ENCODE measurements at places on chromosomes 13 and 19.

DNA sequence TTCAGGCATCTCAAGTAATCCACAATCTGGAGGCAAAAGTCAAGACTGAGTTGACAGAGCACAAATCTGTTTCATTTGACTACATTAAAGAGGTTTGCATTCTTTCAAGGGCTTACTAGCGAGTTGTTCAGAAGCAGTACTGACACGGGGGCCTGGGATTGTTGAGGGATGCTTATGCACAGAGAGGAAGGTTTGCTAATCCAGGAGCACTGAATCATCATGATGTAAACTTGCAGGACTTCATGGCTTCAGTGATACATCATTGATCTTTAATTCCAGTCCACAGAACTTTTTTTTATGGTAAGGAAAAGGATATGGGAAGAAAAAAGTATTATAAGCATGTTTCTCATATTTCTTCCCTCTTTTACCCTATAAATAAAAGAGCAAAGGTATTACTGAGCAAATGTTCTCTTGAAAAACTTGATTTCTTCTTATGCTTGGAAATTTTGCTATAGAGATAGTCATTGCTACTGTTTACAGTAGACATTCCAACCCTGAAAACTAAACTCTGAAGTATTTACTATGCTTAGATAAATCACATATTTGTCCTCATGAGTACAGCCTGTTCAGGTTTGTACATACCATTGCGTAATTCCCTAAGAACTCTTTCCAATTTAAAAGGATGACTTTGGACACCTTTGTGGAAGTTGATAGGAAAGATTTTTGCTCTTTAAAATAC lies 65.8 kb upstream of the KPNA3 start:
- no peak overlapping the region for H3K4me3 ChIP-seq
- H3K27me3 ChIP-seq: no peaks in the 10 kb centered on the region
- H3K27ac ChIP-seq: no peak overlapping the region
- H3K4me1 ChIP-seq: peaks cover 2% of the 10 kb centered on the region

GRCh38 chr13:105915146-105915850 lies 620.2 kb downstream of the EFNB2 start:
- no peak overlapping the region for H3K27ac ChIP-seq
- no peaks in the 10 kb centered on the region for H3K36me3 ChIP-seq
- H3K4me3 ChIP-seq: no peak overlapping the region
- no peaks in the 10 kb centered on the region for H3K4me1 ChIP-seq

GRCh38 chr13:93882086-93882651 lies 597.3 kb downstream of the DCT start:
- H3K27ac ChIP-seq: no peak overlapping the region
- H3K27me3 ChIP-seq: no peaks in the 10 kb centered on the region
- no peak overlapping the region for H3K4me3 ChIP-seq
- H3K4me1 ChIP-seq: no peaks in the 10 kb centered on the region

DNA sequence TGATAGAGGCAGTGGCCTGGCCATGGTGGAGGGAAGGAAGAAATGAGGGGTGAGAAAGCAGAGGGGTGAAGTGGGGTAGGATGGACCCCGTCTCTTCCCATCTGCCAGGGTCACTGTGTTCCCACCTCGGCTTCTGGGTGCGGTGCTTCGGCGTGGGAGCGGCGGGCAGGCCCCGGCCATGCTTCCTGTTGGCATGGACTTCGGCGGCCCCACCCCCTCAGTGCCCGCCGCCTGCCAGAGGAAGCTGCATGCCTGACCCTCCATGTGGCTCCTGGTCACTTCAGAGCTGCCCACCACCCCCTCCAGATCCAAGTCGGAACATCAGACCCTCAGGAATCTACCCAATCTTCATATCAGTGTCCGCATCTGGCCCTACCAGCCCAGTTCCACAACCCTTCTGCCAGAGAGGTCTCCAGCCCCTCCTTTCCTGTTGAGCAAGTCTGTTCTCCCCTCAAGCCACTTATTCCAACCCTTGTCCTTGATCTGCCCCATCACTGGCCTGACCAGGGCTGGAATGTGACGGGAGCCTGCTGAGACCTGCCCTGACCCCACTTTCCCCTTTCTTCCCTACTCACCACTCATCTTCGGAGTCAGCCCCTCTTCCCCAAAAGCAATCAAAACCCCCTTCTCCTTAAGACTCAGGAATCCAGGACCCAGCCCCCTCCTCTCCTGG lies 1.5 kb downstream of the KCNN4 start:
- no peaks in the 10 kb centered on the region for H3K36me3 ChIP-seq
- no peak overlapping the region for H3K4me3 ChIP-seq
- no peak overlapping the region for H3K27ac ChIP-seq
- DNase-seq: no peak
- no peaks in the 10 kb centered on the region for H3K4me1 ChIP-seq
- H3K27me3 ChIP-seq: no peaks in the 10 kb centered on the region

GRCh38 chr13:66577358-66577757 lies 652.8 kb downstream of the PCDH9 start:
- DNase-seq: no peak
- no peaks in the 10 kb centered on the region for H3K4me1 ChIP-seq
- H3K4me3 ChIP-seq: no peak overlapping the region
- no peaks in the 10 kb centered on the region for H3K27me3 ChIP-seq
- no peaks in the 10 kb centered on the region for H3K36me3 ChIP-seq

GRCh38 chr13:109738298-109738746 lies 48.1 kb downstream of the IRS2 start:
- no peaks in the 10 kb centered on the region for H3K4me1 ChIP-seq
- no peaks in the 10 kb centered on the region for H3K36me3 ChIP-seq
- no peak for DNase-seq
- H3K4me3 ChIP-seq: no peak overlapping the region
- H3K27ac ChIP-seq: no peak overlapping the region
- no peaks in the 10 kb centered on the region for H3K27me3 ChIP-seq

DNA sequence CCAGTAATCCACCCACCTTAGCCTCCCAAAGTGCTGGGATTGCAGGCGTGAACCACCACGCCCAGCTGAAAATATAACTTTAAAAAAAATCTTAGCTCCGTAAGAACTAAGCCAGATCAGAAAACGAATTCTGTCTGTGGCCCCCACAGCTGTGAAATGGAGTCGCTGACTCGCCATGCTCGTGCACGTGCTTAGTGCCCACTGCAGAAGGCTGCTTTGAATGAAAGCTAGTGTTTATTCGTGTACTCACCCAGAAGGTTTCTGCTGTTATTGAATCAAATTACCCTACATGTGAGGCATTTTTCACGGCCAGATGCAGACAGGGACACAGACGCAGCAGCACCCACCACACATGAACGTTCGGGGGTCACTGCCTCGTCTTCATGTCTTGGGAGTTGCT lies 61.7 kb upstream of the F7 start:
- H3K27me3 ChIP-seq: no peaks in the 10 kb centered on the region
- DNase-seq: no peak
- H3K4me3 ChIP-seq: no peak overlapping the region
- no peaks in the 10 kb centered on the region for H3K36me3 ChIP-seq

DNA sequence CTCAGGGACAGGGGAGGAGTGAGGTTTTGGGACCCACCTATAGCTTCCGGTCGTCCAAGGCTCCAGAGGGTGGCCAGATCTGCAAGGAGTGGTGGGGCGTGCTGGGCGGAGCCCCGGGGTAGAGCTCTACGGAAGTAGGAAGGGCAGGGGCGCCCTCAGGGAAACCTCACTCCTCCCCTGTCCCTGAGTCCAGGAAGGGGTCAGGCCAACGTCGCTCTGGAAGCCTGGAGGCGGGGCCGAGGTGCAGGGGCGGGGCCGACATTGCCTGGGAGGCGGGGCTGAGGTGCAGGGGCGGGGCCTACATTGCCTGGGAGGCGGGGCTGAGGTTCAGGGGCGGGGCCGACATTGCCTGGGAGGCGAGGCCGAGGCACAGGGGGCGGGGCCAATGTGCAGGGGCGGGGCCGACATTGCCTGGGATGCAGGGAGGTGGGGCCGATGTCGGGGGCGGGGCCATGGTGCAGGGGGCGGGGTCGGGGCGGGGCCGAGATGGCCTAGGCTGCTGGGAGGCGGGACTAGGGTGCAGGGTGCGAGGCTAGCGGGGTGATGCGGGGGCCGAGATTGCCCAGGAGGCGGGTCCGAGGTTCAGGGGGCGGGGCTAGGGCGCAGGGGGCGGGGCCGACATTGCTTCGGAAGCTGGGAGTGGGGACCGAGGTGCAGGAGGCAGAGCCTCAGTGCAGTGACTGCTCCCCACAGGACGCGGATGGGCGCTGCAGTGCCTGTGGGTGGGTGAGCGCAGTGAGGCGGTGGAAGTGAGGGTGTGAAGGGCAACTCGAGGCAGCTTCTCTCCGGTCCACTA lies 4.9 kb upstream of the PALM start:
- H3K4me1 ChIP-seq: no peaks in the 10 kb centered on the region
- no peaks in the 10 kb centered on the region for H3K36me3 ChIP-seq
- no peak overlapping the region for H3K4me3 ChIP-seq

DNA sequence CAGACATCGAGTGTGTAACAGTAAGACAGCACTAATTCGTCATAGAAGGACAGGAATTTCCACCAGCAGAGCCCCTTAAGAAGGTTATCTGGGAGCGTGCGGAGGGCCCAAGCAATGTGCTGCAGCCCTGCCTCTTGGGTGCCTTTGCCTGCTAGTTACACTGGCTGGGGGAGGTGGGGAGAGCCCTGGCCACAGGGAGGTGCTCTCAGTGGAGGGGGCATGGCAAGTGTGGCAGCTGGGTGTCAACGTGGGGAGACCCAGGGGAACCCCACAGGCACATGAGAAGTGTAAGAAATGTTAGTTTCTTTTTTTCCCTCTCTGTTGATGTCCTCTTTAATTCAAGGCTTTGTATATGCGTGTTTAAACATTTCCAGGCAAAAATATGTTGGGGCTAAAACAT lies 50.9 kb upstream of the TMTC4 start:
- DNase-seq: no peak
- H3K4me1 ChIP-seq: no peaks in the 10 kb centered on the region
- H3K27me3 ChIP-seq: no peaks in the 10 kb centered on the region
- H3K36me3 ChIP-seq: no peaks in the 10 kb centered on the region
- H3K4me3 ChIP-seq: no peak overlapping the region

DNA sequence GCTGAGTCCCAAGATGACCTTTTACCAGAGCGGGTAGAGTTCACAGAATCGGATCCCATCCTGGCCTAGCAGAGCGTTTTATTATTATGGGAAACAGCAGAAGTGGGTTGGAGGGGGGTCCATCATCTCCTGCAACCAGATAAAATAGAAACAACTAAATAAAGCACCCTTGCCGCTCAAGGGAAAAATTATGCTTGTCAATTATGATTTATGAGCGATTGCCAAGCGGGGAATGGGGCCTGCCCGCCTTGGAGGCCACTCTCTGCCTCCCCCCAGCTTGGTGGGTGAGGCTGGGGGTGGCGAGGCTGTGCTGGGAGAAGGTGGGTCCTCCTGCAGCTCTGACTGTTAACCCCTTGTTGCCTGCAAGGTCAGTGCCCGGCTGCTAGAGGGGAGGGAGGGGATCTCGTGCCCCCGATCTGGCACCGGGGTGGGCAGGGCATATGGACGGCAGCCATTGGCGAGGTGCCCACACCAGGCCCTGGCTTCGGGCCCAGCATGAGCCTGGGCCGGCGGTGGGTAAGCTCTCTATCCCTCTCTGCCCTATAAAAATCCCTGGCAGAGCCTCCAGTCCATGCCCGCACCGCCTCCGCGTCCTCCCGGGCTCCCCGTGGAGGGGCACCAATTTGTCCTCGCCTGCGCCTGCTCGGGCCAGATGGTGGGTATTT lies 129.1 kb downstream of the URI1 start:
- H3K27me3 ChIP-seq: no peaks in the 10 kb centered on the region
- DNase-seq: peak; percentile 67
- H3K4me1 ChIP-seq: no peaks in the 10 kb centered on the region
- H3K27ac ChIP-seq: no peak overlapping the region
- H3K4me3 ChIP-seq: no peak overlapping the region
- no peaks in the 10 kb centered on the region for H3K36me3 ChIP-seq

DNA sequence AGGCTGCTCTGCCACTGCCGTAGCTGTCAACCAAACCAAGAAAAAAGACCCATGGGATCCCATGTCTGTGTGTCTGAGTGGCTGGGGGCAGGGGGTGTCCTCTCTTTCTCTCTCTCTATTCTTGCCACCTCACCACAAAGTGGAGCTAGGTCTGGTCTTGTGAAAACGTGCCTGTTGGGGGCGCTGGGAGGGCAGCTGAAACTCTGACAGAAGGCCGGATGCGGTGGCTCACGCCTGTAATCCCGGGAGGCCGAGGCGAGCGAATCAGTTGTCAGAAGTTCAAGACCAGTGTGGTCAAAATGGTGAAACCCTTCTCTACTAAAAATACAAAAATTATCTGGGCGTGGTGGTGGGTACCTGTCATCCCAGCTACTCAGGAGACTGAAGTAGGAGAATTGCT lies 29.2 kb downstream of the ZNF146 start:
- no peaks in the 10 kb centered on the region for H3K4me1 ChIP-seq
- no peak overlapping the region for H3K4me3 ChIP-seq
- no peak overlapping the region for H3K27ac ChIP-seq
- no peak for DNase-seq
- H3K27me3 ChIP-seq: no peaks in the 10 kb centered on the region

DNA sequence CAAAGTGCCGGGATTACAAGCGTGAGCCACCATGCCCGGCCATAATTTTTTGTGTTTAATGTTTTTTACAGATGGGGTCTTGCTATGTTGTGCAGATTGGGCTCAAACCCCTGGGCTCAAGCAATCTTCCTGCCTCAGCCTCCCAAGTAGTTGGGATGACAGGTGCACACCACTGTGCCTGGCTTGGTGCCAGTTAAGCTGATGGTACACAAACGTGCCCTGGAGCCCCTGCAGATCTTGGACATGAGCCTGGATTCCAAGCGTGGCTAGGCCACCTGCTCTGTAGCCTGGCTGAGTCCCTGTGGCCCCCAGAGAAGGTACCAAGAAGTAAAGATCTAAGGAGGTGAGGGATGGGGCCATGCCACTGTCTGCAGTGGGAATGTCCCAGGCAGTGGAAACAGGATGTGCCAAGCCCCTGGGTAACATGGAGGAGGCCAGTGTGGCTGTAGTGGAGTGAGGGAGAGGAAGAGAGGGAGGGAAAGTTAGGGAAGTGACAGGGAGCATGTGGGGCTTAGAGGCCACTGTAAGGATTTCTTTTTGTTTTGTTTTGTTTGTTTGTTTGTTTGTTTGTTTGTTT lies 7.0 kb downstream of the PRODH2 start:
- no peak overlapping the region for H3K4me3 ChIP-seq
- no peaks in the 10 kb centered on the region for H3K36me3 ChIP-seq
- no peaks in the 10 kb centered on the region for H3K4me1 ChIP-seq
- no peak for DNase-seq
- H3K27ac ChIP-seq: no peak overlapping the region

DNA sequence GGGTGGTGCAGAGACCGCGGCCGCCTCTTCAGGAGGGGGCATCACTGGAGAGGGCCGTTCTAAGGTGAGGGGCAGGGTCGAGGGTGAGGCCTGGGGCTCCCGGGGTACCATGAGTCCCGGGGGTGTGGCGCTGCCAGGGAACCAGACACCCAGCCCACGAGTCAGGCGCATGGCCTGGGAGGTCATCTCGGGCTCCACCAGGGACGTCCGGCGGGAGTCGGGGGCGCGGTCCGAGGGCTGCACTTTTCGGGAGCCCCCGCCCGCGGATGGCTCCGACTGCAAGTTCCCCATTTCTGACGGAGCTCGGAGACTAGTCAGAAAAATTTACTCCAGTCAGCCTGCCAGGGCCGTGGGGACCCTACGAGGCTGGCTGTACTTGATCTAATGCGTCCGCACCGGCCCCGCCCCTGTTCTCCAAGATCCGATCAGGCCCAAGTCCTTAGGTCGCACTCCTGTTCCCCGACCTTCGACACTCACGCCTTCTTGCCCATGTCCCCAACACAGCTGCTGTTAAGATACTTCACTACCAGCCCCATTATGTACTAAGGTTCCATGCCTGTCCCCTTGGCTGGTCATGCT lies 774 bp downstream of the GGN start:
- H3K27me3 ChIP-seq: no peaks in the 10 kb centered on the region
- no peak overlapping the region for H3K27ac ChIP-seq
- peak; percentile 84 for DNase-seq
- no peak overlapping the region for H3K4me3 ChIP-seq

- no peak overlapping the region for H3K4me3 ChIP-seq
- no peak overlapping the region for H3K27ac ChIP-seq
- peaks cover 3% of the 10 kb centered on the region for H3K36me3 ChIP-seq
- DNase-seq: peak; percentile 71
These were observed 12.6 kb downstream of the MKNK2 start for GRCh38 chr19:2038284-2039088.

All from aorta (tissue), 5 donors.